ENCODE measurements at places on chromosomes 12 and 14.

GRCh38 chr14:24513009-24513408, 4.9 kb upstream of the CMA1 start:
- no peak for DNase-seq

DNA sequence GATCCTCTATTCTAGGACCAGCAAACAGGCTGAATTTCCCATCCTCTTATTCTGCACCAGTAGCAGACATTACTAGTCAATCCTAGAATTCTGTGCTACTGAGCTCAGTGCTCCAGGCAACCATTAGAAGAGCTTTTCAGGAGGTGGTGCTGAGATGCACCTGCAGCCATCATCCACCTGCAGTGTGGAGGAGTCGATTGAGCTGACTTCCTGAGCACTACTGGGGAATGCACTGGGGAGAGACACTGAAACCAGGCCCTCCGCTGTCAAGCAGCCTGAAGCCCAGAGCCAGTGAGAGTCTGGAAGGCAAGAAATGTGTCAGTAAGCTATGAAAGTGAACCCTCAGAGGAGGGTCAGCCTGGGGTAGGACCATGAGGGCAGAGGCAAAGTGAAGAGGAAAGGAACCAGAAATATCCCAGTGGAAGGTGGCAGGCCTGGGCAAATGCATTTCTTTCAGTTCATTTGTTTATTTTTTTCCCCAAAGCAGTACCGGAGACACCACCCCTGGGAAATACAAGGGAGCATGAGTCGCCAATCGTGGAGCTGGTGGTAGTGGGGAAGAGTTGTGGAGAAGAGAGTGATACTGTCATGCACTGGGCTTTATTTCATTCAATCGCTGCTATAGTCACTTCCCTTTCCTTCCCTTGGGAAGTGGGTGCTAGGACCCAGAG, 23.0 kb upstream of the SERPINA4 start:
- DNase-seq, result no peak

GRCh38 chr14:72644038-72644437, 249.9 kb downstream of the DPF3 start:
- DNase-seq, result no peak

DNA sequence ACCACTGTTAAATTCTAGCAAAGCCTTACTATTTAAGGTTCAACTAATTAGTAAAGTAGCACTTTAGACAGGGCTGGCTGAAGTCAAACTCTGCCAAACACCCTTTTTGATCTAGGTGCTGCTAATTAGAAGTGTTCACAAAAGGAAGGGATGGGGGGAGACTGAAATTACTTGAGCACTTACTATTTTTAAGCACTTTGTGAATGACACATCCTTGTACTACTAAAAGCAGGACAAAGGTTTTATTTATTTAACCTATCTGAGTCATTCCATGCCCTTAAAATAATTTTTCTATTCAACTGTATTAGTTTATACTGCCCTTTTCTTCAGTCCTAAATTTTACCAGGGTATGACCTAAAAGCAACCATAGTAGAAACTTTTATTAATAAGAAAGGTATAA, 20.1 kb downstream of the MBIP start:
- no peak for DNase-seq

DNA sequence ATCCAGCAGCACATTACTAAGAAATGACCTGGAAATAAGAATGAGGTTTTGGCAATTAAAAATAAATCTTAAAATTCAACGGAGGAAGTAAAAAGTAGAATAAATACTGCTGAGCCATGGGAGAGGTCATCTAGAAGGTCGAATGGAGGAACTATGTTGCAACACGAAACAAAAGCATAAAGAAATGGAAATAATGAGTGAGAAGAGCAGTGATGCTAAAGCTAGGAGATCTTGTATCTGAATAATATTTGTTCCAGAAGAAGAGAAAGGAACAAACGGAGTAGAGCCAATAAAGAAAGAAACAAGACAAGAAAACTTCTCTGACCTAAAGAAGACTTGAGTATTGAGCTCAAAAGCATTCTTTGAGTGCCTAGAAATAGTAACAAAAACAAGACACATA, 6.6 kb upstream of the KRT7 start:
- DNase-seq, result no peak

DNA sequence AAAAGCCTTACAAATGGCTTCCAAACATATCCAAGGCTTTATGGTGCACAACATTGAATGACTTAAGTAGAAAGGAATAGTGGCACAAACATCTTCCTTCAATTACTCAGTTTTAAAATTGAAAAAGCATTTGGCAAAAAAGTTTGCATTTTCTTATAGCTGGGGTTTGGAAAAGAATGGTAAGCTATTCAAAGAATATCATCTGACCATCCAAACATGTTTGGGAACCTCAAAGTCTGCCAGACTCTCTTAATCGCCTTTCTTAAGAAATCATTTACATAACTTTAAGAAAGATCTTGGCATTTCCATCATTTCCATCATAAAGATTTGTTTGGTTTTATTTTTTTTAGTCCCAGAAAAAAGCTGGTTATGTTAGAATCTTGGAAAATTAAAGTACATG, 210.1 kb upstream of the PELI2 start:
- DNase-seq, result no peak

DNA sequence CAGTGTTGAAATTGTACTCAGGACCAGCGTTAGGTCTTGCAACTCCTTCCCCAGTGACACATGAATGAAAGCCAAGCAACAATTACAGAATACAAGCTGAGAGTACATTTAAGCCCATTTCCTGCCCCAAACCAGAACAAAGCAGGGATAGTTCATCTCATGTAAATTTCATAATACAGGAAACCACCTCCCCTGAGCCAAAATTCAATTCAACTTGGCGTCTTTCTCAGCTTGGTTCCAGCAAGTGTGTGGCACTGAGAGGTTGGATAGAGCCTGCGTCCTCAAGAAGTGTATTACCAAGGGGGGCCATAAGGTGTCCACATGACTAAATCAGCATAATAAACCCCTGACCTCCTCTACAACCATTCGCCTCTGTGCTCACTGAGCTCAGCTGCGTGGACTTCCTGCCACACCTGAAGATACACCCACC, 278.9 kb upstream of the CRY1 start:
- no peak for DNase-seq

DNA sequence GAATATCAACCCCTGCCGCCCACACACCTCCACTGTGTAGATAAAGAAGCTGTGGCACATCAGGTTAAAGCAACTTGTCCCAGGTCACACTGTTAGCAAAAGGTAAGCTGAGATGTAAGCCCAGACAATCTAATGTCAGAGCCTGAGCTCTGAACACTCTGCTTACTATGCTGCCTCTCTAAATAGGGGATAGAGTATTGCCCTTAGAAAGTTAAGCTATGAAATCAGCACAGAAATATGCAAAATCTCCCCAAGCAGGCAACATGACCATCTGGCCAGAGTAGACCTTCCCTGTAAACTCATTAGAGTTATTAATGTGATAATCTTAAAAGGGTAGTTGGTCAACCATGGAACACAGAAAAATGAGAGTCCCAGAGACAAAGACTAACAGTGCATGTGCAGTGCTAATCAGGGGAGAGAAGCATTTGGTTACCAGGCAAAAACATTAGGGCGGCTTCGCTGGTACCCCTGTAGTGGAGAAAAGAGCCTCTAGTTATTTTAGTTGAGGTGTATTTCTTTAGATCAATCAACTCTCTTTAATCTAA, 171.0 kb downstream of the BTG1 start:
- DNase-seq, result no peak

- DNase-seq, result no peak
Measured at GRCh38 chr12:32266756-32267155, 132.6 kb upstream of the FGD4 start.

DNA sequence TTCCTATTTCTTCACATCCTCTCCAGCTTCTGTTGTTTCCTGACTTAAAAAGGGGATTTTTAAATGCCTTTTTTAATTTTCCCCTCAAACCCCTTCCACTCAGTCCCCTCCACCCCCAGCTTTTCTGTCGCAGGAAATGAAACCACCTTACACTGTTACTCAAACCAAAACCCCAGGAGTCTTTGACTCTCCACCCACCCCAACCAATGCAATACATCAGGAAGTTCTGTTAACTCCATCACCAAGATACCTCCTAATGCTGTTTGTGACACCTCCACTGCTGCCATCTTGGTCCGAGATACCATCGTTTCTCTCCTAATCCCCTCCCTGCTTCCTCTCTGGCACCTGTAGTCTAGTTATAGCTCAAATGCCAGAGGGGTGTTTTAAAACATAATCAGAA, 25.4 kb upstream of the CPM start:
- no peak for DNase-seq

GRCh38 chr12:105705765-105706164, 375.3 kb downstream of the C12orf75 start:
- DNase-seq, result no peak

GRCh38 chr12:92953747-92954146, 24.7 kb upstream of the EEA1 start:
- no peak for DNase-seq

GRCh38 chr12:65959452-65959851, 135.2 kb downstream of the HMGA2 start:
- no peak for DNase-seq

GRCh38 chr12:118526255-118527095, 150.1 kb downstream of the SUDS3 start:
- DNase-seq, result no peak

- no peak for DNase-seq
Measured at GRCh38 chr12:71704920-71705319, 19.0 kb downstream of the TMEM19 start.

Data from NCI-H446 treated with DMSO at 0.1 percent for 48 hours (cell line).